ENCODE measurements at places on chromosomes 12 and 14. TPM values are rescaled to one million over a fixed set of nuclear protein-coding genes. Genes with fewer than 3 reads are reported as not detected.

- DNase-seq, result no peak
These were observed 237.1 kb downstream of the SLC41A2 start for GRCh38 chr12:104721039-104721405.

GRCh38 chr14:41298328-41298690 lies 308.4 kb upstream of the LRFN5 start:
- DNase-seq, result no peak

- DNase-seq, result no peak
These were observed 596.7 kb upstream of the ATP2B1 start for GRCh38 chr12:90305379-90305778.

- no peak for DNase-seq
These were observed 4.7 kb downstream of the DYNLL1 start for GRCh38 chr12:120500581-120500980.

DNA sequence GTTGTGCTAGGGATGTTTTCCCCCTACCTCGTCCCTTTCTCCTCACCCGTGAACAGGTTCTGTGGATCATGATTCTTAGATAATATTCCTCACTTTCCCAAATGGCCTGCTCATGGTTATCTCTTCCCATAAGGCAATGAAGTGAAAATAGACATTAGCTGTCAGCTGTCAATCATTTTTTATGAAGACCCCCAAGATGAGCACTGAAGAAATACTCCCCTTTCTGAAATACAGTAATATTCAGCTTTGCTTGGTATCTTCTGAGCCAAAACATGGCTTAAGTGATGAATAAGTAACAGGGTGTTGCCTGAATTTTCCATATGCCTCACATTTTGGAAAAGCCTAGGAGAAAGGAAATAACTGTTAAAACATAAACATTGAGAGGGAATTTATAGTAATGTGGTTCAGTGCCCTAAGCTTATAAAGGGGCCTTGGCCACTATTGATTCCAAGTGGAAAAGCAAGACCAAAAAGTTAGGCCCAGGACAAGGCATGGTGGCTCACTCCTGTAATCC lies 70.7 kb upstream of the NAP1L1 start:
- no peak for DNase-seq

The INSM2 gene
- polyA plus RNA-seq, result not detected

The TBX5 gene
- not detected for polyA plus RNA-seq

Data from renal pelvis (tissue), 12 donors.